ENCODE measurements at places on chromosomes 11 and 22.

DNA sequence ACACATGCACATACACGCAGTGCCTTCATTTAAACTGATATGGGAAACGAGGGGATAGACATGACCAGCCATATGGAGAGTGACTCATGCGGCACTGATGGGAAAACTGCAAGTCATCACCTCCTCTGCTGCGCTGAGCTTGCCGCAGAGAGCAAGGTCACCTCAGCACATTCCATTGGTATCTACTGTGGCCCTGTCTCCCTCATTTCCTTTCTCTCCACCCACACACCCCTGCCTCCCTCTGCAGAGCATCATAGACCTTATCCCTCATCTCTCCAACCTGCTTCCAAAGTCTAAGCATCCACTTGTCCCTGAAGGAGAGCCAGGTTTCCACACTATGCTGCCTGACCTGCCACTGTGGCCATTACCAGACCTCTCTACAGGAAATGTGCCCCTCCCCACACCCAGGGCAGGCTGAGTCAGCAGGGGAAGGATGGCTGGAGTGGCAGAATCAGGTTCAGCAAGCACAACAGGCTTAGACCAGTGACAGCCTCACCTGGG is 116.9 kb upstream of the SNX19 start:
- no peak for DNase-seq

DNA sequence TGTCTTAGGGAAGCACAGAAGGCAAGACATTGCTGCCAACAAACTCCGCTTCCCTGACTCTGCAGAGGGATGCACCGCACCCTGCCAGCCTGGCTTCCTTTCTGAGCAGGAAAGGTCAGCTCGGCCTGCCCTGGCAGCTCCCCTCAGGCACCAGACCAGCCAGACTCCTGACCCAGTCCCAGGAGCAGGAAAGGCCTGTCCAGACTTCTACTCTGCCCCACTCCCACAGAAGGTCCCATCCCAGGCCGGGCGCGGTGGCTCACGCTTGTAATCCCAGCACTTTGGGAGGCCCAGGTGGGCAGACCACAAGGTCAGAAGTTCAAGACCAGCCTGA is 17.7 kb downstream of the ARRB1 start:
- no peak for DNase-seq

DNA sequence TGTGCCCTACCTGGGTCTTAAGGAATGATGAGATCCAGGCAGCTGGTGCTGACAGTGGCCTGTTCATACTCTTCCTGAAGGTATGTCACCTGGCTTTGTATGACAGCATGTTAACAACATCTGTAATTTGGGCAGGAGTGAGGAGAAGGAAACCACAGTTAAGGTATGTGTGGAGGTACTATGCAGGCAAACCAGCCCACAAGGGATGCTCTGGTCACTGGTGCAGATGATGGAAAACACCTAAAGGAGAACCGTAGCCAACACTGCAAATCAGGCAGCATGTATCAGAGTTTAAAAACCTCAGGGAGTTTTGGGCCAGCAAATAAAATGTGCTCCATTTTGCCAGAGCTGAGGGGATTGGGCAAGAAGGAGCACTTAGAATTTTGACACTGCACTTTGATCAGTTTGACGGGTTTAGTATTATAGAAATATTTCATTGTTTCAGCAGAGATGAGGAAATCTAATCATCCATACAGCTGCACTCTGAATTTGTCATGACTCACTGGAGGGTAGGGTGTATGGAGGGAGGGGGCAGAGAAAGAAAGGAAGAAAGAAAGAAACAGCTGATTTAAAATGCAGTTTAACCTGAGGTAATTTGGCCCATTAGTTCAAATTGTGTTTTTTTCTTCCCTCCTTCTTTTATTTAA is 260.9 kb downstream of the KIRREL3 start:
- no peak for DNase-seq

- no peak for DNase-seq
Measured at GRCh38 chr11:114304065-114304464, 7.9 kb downstream of the NNMT start.

GRCh38 chr22:49212002-49212401 is 615.7 kb downstream of the BRD1 start:
- no peak for DNase-seq

DNA sequence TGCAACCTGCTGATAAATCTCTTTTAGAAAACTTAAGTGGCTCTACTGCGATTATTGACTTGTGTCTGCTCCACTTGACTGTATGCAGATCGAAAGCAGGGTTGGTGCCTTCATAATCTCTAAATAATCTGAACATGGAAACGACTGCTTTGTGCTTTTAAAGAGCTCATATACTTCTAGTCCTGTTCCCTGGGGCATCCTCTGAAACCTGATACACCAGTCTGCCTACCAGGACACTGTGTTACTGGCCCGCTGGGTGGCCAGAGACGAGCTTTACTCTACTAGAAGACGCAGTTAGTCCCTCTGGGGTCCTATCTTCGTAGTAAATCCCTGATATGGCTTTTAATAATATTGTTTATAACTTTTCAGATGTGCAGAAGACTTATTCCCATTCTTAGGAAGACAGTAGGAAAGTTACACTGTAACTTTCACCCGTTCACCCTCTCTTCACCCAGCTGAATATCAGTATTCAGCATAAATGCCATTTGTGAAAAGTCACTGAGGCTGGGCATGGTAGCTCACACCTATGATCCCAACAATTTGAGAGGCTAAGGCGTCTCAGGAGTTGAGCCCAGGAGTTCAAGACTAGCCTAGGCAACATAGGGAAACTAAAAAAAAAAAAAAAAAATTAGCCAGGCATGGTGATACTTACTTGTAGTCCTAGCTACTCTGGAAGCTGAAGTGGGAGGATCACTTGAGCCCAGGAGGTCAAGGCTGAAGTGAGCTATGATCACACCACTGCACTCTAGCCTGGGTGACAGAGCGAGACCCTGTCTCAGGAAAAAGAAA is 9.0 kb upstream of the HTR3B start:
- DNase-seq, result no peak

- DNase-seq, result peak; percentile 45
Measured at GRCh38 chr22:32050678-32051515, 7.8 kb downstream of the SLC5A1 start.

DNA sequence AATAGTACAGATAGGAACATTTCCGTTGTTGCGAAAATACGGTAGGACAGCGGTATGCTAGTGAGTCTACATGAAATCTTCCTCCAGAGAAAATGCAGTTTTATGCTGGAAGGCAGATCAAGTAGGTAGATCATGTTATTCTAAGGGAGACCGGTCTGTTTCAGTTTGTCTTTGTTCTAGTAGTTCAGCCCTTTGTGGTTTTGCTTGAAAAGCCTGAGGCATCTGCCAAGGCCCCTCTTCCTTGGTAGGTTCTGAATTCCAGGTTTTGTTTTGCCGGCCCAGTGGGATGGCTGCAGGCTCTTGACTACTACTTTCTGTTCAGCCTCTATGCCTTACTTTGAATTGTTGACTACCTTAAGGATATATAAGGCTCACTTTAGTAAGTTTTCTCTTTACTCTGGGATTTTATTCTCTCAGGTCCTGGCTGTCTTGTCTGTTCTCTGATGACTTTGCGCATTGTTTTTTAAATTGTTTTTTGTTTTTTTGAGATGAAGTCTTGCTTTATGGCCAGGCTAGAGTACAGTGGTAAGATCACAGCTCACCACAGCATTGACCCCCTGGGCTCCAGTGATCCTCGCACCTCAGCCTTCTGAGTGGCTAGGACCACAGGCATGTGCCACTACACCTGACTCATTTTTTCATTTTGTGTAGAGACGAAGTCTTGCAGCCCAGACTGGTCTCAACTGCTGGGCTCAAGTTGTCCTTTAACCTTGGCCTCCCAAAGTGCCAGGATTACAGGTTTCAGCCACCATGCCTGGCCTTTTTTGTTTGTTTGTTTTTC is 53.7 kb downstream of the HIPK3 start:
- no peak for DNase-seq

DNA sequence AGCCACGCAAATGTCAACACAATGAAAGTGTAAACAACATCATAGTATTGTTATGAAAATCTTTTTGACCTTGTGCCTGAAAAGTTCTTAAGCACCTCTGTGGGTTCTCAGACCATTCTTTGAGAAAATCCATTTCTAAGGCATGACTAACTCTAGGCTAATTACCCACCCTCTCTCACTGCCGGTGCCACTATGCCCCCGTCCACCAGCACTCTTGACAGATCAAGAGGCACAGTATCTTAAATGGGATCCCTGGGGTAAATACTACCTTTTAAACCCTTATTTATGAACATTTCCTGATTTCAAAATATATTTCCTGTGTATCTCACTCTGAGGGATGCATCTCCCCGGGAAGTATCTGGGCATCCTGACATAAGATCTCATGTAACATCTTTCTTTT is 607.5 kb downstream of the METTL15 start:
- no peak for DNase-seq

DNA sequence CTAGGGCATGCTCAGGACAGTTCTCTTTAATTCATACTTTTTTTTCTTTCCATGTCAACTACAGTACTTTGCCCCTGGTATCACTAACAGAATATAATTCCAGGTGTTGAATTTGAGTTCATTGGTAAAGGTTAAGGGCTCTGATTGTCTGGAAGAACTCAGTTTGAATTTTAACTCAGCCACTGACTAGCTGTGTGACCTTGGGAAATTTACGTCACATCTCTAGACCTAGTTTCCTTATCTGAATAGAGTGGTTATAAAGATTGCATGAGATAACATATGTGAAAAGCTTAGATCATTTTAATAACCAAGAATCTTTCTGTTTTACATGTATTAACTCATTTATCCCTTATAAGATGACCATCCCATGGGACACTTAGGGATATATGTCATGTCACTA is 15.8 kb upstream of the ZC3H12C start:
- DNase-seq, result no peak

DNA sequence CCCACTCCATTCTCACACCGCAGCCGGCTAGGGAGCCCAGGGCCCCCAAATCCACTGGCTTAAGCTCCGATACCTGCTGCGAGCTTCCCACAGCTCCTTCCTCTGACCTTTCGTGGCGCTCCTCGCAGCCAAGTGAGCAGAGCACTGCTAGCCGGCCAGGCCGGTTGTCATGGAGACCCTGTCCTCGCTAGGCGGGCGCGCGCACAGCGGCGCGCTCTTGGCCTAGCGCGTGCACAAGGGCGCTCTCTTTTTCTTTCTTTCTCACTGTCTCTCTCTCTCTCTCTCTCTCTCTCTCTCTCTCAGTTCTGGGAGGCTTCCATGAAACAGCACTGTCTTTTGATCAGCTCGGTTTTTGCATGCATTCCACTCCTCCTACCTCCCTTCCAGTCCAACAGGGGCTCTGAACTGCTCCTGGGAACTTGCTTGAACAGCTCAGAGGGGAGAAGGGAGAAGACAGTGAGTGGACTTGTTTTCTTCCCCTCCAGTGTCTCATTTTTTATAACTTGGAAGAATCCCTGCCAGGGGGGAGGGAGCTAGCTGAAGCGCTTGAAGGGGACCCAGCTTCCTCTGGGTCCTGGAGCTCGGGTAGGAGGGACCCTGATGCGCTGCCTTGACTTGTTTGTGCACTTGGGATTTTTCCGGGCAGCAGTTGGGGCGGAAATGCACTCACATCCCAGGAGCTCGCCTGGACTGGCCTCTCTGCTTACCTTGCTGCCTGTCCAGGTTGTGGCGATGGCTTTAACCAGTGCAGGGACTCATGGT is 100.3 kb upstream of the AKIP1 start:
- DNase-seq, result no peak

DNA sequence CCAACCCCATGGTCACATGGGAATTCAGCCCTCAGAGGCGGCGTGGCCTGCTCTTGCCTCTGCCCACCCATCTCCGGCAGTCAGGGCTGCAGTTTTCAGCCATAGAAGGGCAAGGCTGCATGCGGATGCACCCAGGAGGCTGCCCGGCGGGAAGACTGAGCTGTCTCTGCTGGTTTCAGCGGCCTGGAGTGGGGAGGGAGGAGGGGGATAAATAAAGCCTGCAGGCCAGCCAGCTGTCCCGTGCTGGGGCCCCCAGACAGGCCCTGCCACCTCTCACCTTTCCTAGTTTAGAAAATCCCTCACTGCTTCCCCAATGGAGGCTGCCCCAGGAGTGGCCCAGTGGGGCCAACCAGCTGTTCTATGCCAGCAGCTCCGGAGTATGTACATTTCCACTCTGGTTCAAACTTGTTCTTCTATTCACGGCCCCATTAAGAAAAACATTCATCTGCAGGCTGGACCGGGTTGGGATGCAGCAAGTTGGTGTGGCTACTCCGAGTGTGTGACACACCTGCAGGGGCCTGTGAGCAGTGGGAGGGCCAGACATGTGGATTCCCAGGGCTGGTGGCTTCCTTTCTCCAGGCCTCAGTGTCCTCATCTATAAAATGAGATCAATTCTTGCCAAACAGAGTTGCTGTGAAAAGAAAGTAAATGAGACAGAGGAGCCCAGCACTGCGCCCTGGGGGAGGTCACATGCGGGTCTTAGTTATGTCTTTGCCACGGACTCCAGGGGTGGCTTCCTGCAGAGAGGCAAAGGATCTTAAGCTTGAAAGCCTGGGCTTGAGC is 5.0 kb downstream of the MICALL1 start:
- no peak for DNase-seq

GRCh38 chr22:38424525-38425080 is 30.4 kb downstream of the KCNJ4 start:
- no peak for DNase-seq

- DNase-seq, result no peak
Measured at GRCh38 chr22:29263791-29264276, 3.9 kb downstream of the RHBDD3 start.

- no peak for DNase-seq
Measured at GRCh38 chr11:131889760-131890581, 519.6 kb downstream of the NTM start.

DNA sequence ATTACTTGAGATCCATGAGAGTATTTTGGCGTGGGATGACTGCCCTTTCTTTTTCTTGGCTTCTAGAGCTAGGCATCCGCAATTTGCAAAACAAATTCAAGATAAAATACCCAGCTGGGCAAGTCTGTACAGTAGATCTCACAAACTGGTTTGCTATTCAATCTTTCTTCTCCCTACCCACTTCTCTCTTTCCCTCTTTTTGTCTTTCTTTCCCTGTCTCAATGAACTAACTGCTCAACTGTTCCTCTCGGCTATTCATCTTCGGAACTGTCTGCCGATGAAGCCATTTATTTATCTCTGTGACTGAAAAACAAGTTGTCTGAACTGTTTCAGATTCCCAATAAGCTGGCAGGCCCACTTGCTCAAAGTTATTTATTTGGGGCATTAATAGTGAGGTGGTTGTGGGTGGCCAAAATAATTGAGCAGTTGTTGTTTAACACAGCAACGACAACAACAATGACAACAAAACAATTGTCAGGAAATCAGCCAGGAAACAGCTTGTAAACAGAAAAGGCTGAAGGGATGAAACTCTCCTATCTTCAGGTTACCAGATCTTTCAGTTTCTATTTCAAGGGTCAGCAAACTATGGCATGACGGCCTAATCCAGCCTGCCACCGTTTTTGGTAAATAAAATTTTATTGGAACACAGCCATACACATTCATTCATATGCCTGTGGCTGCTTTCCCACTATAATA is 76.0 kb upstream of the MTMR2 start:
- DNase-seq, result no peak
